ENCODE measurements at places on chromosomes 7 and 10. TPM values are rescaled to one million over a fixed set of nuclear protein-coding genes. Genes with fewer than 3 reads are reported as not detected.

GRCh38 chr7:91249506-91250233 is 14.6 kb upstream of the FZD1 start:
- H3K27me3 ChIP-seq: no peaks in the 10 kb centered on the region
- no peaks in the 10 kb centered on the region for H3K4me1 ChIP-seq
- H3K36me3 ChIP-seq: no peaks in the 10 kb centered on the region
- no peak overlapping the region for H3K4me3 ChIP-seq

DNA sequence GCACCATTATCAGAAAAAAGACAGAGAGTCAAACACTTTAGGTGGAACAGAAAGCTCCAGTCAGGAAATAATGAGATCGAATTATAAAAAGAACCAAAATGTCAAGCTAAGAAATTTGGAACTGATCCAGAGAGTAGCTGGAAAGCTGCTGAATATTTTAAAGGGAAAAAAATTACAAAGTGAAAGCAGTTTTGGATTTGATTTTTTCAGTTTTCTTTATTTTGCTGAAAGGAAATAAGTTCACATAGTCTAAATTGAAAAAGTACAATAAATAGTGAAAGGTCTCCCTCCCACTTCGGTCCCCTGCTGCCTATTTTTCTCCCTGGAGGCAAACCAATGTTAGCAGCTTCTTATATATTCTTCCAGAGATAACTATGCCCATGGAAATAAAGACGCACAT is 11.3 kb upstream of the TOMM7 start:
- no peaks in the 10 kb centered on the region for H3K36me3 ChIP-seq
- H3K4me3 ChIP-seq: no peak overlapping the region
- no peak overlapping the region for H3K27ac ChIP-seq
- DNase-seq: no peak
- no peaks in the 10 kb centered on the region for H3K4me1 ChIP-seq
- peaks cover 7% of the 10 kb centered on the region for H3K27me3 ChIP-seq

GRCh38 chr7:143085109-143085508 is 33.0 kb downstream of the OR6V1 start:
- peaks cover 4% of the 10 kb centered on the region for H3K36me3 ChIP-seq
- peaks cover 3% of the 10 kb centered on the region for H3K27me3 ChIP-seq
- DNase-seq: no peak
- no peak overlapping the region for H3K4me3 ChIP-seq

DNA sequence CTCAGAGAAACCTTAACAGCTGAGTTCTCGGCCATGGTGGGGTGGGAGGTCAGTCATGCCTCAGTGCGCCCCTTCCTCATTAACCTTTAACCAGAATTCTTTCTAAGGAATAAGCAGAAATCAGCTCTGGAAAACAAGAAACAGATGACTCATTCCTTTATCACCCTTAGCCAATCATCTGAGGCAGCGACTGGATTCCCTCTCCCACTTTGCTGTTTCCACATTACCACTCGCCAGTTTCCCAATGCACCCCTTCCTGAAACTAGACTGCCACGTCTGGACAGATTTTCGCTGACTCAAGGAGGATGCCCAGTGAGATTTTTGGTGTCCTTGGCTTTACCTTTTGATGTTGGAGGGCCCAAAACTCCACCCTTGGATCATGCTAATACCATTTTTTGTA is 223.8 kb downstream of the PLXDC2 start:
- H3K27me3 ChIP-seq: peaks cover 1% of the 10 kb centered on the region
- no peaks in the 10 kb centered on the region for H3K36me3 ChIP-seq
- DNase-seq: no peak
- H3K4me1 ChIP-seq: peaks cover 9% of the 10 kb centered on the region
- H3K27ac ChIP-seq: no peak overlapping the region

GRCh38 chr10:103265717-103266329 is 11.1 kb upstream of the INA start:
- no peaks in the 10 kb centered on the region for H3K4me1 ChIP-seq
- no peak for DNase-seq
- H3K27me3 ChIP-seq: peaks cover 3% of the 10 kb centered on the region
- no peaks in the 10 kb centered on the region for H3K36me3 ChIP-seq

DNA sequence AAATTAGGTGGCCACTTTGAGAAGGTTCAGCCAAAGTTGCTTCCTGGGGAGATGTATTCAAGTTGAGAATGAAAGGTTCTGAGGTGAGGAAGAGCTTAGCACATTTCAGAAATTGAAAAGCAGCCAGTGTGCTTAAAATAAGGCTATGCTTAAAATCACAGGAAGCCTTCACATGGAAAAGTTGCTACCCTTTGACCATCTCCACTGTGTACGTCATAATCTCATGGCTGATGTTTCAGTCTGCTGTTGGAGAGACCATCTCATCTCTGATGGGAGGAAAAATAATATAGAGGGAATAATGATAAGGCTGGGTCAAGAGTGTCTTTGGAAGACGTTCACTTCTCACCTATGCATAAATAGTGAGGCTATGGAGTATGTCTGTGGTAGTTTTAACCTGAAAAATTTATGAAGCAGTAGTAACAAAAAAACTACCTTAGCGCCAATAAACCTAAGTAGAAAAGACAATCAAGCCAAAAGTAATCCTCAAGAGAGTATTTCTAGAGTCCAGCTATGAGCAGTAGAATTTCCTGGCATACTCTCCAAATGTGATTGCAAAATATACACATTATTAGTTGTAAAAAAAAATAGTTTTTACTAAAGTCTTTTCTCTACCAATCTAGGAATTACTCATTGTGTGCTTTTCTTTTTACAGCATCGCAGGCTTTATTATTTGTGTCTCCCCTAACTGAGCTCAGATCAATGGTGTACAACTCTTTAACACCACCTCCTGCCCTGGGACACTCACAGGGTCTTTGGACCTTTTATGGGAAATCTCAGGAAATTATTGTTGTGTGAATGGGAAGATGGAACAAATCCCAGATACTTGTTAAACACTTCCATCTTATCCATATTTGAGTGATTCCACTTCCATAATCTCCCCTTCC is 435.2 kb upstream of the LRGUK start:
- no peak for DNase-seq
- no peak overlapping the region for H3K27ac ChIP-seq
- no peaks in the 10 kb centered on the region for H3K27me3 ChIP-seq
- no peak overlapping the region for H3K4me3 ChIP-seq
- peaks cover 22% of the 10 kb centered on the region for H3K4me1 ChIP-seq

- H3K27ac ChIP-seq: no peak overlapping the region
- no peaks in the 10 kb centered on the region for H3K36me3 ChIP-seq
- no peaks in the 10 kb centered on the region for H3K4me1 ChIP-seq
Measured at GRCh38 chr10:68202960-68203353, 29.0 kb downstream of the ATOH7 start.

DNA sequence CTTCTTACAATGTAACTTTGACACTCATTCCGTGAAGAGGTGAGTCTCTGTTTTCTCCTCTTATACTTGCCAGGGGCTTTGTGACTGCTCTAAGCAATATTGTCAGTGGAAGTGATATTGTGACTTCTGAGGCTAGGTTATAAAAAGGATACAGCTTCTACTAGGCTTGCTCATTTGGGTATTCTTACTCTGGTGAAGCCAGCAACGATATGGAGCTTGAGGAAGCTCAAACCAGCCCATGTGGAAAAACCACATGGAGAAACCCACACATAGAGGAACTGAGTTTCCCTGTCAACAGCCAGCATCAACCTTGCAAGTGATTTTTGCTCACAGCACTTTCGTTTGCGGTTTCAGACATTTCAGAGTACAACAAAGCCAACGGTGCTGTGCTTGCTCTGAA is 149.6 kb upstream of the SEMA3E start:
- no peak overlapping the region for H3K4me3 ChIP-seq
- no peak for DNase-seq
- no peaks in the 10 kb centered on the region for H3K27me3 ChIP-seq
- H3K36me3 ChIP-seq: no peaks in the 10 kb centered on the region
- H3K27ac ChIP-seq: no peak overlapping the region

GRCh38 chr10:86191686-86192085 is 174.9 kb downstream of the GRID1 start:
- H3K4me1 ChIP-seq: no peaks in the 10 kb centered on the region
- H3K27me3 ChIP-seq: no peaks in the 10 kb centered on the region
- no peaks in the 10 kb centered on the region for H3K36me3 ChIP-seq

DNA sequence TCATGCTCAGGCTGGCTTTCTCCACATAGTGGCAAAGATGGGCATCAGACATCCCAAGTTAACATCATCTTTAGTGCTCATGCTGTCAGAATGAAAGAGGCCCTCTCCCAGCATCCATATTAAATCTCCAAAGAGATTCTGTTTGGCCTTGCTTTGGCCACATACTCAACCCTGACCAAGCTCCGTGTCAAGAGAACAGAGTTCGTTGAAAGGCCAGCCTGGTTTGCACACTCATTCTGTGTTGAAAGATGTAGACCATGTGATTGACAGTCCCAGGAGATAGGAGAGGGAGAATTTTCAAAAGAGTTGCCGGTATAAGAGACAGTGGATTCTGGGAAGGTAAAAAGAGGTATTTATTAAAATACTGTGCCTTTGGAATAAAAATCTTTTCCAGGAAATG is 19.7 kb downstream of the MET start:
- H3K4me3 ChIP-seq: no peak overlapping the region
- H3K36me3 ChIP-seq: no peaks in the 10 kb centered on the region
- no peak overlapping the region for H3K27ac ChIP-seq
- no peaks in the 10 kb centered on the region for H3K4me1 ChIP-seq
- peaks cover 2% of the 10 kb centered on the region for H3K27me3 ChIP-seq

GRCh38 chr7:157929671-157930070 is 592.9 kb downstream of the DNAJB6 start:
- H3K27me3 ChIP-seq: peaks cover 2% of the 10 kb centered on the region
- H3K36me3 ChIP-seq: no peaks in the 10 kb centered on the region
- H3K4me1 ChIP-seq: peaks cover 18% of the 10 kb centered on the region
- no peak for DNase-seq
- H3K27ac ChIP-seq: no peak overlapping the region

DNA sequence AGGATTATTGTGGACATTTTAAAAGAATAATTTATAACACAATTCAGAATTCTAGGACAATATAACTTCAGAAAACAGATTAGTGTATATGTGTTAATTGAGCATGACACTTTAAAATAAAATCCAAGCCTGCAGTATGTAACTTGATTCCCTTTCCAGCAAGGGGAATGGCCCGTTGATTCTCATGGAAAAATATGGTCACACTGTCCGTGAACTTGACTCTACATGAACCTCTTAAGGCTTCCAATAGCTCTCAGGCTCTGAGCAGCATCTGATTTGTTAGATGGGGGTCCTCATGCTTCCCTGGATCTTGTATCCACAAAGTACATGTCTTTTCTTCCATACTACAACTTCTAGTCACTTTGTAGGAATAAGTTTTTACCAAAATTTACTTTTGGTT is 85.5 kb upstream of the AKR1E2 start:
- no peaks in the 10 kb centered on the region for H3K36me3 ChIP-seq
- H3K4me3 ChIP-seq: no peak overlapping the region
- peaks cover 4% of the 10 kb centered on the region for H3K27me3 ChIP-seq

DNA sequence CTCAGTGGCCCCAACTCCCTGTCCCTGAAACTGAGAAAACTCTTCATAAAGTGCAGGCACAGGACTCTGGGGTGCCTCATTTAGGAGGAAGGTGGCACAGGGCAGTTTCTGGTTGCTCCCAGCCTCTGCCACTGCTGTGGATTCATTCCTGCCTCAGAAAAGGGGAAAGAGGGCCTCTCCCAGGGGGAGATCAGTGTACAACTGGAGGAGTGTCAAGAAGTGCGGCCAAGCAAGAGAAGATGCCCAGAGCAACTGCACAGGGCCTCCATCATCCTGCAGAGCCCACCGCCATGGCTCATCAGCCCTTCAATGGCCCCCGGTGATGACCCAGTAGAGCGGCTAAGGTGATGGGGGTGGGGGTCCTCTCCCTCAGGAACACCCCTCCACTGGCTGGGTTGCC is 150.3 kb downstream of the PLXNA4 start:
- H3K27me3 ChIP-seq: peaks cover 2% of the 10 kb centered on the region
- peaks cover 5% of the 10 kb centered on the region for H3K36me3 ChIP-seq
- H3K4me3 ChIP-seq: no peak overlapping the region
- no peak for DNase-seq
- no peak overlapping the region for H3K27ac ChIP-seq

- no peak overlapping the region for H3K27ac ChIP-seq
- peaks cover 4% of the 10 kb centered on the region for H3K36me3 ChIP-seq
- no peak for DNase-seq
- H3K27me3 ChIP-seq: peaks cover 1% of the 10 kb centered on the region
- peaks cover 1% of the 10 kb centered on the region for H3K4me1 ChIP-seq
- H3K4me3 ChIP-seq: no peak overlapping the region
Measured at GRCh38 chr7:130380861-130381455, 664 bp downstream of the CPA1 start.

Gene SPDYE2
- not detected for polyA plus RNA-seq

Gene IFIT1B
- polyA plus RNA-seq: not detected

Gene TLX1
- polyA plus RNA-seq: not detected

Gene EIF3B
- 114 TPM for polyA plus RNA-seq

Gene DDC
- not detected for polyA plus RNA-seq

Gene GPR37
- not detected for polyA plus RNA-seq

Gene FLNC
- polyA plus RNA-seq: not detected
